Common myeloid progenitor, CD34-positive (primary cell): ENCODE measurements at places on chromosomes 2 and 18.

- DNase-seq, result no peak
Observed at GRCh38 chr18:58491113-58491696, 137.7 kb downstream of the ALPK2 start.

- no peak for DNase-seq
Observed at GRCh38 chr18:41436772-41437171, 518.3 kb upstream of the PIK3C3 start.

DNA sequence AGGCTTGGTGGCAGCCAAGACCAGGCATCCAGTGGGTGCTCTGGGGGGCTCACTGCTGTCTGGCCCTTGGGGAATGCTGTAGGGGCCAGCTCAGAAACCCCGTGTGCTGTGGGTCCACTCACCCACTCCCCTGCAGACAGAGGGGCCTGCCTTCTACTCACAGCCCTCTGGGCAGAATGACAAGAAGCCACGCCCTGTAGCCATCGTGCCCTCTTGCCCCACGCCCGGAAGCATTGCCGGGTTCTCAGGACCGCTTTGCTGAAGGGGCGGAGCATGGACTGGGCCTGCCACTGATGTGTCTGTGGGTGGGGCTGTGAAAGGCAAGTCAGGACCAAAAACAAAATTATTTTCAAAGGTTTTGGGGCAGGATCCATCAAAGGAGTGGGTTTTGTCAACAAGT, 27.8 kb downstream of the GLI2 start:
- no peak for DNase-seq

DNA sequence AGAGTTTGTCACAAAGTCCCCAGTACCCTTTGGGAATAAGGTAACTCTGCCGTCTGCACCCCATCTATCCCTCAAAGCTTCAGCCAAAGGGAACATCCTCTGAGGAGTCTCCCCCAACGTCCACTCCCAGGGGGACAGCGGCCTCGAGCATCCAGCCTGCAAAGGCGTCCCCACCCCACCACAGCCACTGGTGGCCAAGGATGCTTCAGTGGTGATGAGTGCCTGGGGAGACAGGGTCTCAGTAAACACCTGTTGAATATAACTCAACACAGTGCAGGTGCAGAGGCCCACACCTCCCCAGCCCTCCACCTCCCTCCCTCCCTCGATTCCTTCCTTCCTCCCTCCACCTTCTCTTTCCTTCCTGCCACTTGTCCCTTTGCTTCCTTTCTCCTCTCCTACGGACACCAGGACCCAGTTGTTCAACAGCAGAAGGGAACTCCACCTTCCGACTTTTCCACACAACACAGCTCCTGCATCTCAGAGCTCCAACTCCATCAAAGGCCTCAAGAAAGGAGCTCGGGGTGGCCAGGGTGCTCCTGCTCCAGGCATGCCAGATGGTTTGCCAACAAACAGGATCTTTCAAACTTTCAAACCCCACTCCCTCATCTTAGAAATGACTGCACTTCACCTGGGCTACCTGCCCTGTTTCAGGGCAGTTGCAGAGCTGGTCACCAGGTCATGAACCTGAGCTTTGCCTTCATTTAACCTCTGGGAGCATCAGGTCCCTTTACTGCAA, 87.8 kb upstream of the SNTG2 start:
- DNase-seq, result no peak

- DNase-seq, result no peak
Observed at GRCh38 chr2:177574356-177574755, 181.8 kb downstream of the AGPS start.

GRCh38 chr2:27891673-27892105, 1.2 kb downstream of the BABAM2 start:
- DNase-seq, result no peak

DNA sequence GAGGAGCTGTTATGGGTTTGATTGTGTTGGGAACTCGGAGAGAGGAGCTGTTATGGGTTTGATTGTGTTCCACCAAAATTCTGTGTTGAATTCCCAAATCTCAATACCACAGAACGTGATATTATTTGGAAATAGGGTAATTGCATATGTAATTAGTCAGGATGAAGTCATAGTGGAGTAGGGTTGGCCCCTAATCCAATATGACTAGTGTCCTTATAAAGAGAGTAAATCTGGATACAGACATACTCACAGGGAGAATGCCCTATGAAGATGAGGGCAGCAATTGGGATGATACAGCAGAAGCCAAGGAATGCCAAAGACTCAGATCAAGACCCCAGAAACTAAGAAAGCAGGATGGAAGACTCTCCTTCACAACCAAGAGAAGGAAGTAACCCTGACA, 1023.2 kb upstream of the ZEB2 start:
- DNase-seq, result no peak

GRCh38 chr2:129984426-129984825, 5.0 kb downstream of the RAB6C start:
- DNase-seq, result no peak

GRCh38 chr2:172722481-172722880, 13.2 kb upstream of the RAPGEF4 start:
- no peak for DNase-seq

GRCh38 chr18:57113799-57114420, 33.0 kb upstream of the BOD1L2 start:
- no peak for DNase-seq

DNA sequence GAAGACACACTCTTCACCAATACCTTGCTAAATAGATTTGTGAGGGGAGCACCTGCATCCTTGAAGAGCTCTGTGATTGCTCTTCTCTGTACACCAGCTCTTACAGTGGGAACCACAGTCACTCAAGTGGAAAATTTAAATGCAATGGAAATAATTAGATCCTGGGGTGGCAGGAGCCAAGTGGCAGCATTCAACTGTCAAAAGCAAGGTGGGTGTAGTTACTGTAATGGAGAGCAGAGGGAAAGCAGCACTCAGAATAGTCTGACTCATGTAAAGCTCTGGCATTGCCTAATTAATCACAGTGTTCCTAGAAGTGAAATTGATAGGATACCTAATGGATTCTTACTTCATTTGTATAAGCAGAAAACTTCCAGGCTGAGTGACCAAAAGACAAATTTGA, 245.8 kb downstream of the KCNE4 start:
- DNase-seq, result no peak

GRCh38 chr2:33033606-33034081, 86.9 kb downstream of the LTBP1 start:
- peak; percentile 74 for DNase-seq

- DNase-seq, result no peak
Observed at GRCh38 chr18:57087644-57088376, 59.1 kb upstream of the BOD1L2 start.

GRCh38 chr18:13580351-13580750, 146.0 kb downstream of the FAM210A start:
- DNase-seq, result no peak
